ENCODE measurements at places on chromosomes 12 and 14. TPM values are rescaled to one million over a fixed set of nuclear protein-coding genes. Genes with fewer than 3 reads are reported as not detected.

- ATAC-seq, result no peak
Measured at GRCh38 chr12:13094367-13094766, 9.1 kb downstream of the GSG1 start.

GRCh38 chr14:23335623-23336022 lies 14.4 kb downstream of the PABPN1 start:
- ATAC-seq, result no peak

DNA sequence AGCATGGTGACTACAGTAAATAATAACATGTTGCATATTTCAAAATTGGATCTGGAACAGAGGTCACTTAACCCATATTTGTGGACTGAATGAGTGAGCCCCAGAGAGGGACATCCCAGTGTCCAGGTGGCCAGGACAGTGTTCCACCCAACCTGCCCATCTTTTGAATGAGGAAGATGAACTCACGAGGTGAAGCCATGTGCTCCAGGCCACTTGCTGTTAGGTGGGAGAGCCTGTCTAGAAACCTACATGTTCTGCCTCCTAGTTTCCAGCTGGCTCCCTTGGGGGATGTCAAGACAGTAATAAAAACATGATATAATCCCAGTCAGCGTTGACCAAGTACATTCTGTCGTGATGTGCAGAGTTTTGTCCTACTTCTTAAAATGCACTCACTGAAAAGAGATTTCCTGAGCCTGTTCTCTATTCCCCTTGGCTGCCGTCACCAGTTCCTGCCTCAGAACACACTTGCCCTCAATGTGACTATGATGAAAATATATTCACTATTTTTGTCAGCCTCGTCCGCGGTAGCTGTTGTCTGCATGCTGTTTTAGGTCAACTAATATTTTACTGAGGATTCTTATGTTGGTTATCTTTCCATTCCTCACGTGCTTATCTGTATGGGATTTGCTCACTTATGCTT lies 25.7 kb downstream of the TSPAN9 start:
- ATAC-seq, result no peak

GRCh38 chr14:20667957-20668356 lies 16.4 kb upstream of the RNASE4 start:
- ATAC-seq, result no peak

- no peak for ATAC-seq
Measured at GRCh38 chr14:58428118-58428683, 682 bp downstream of the KIAA0586 start.

GRCh38 chr12:113831016-113831415 lies 135.1 kb downstream of the RBM19 start:
- no peak for ATAC-seq

DNA sequence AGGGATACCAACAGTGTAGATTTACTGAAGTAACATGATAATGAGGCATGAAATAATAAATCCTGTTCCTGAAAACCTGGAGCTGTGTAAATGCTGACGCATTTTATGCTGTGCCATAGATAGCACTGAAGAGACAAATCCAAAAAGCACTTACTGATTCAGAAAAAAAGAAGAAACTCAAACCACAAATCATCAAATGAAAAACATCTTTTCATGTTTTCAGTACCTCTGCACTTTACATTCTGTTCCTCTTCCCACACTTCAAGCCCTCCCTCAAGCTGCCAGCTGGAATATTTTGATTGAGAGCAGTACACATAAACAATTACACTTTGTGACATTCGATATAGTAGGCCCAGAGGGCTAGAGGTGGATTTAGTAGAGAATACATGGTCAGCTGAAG lies 362.3 kb downstream of the NAV3 start:
- ATAC-seq, result no peak

DNA sequence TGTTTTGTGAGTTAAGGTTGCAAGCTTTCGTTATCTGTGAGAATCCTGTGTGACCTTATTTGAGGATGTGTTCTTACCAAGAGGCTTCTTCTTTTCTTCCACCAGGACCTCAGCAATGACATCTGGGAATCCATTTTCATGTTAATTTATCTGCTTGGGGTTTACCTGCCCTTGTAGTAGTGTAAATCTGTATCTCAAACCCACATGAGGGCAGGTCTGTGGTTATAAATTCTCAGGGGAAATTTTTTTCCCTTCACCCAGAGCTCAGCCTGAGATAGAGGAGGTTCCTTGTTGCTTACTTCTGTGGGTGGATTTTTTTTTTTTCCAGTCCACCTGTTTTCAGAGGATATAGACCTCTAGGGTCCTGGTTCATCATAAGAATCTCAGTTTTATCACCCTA lies 70.8 kb downstream of the AKAP6 start:
- ATAC-seq, result no peak

DNA sequence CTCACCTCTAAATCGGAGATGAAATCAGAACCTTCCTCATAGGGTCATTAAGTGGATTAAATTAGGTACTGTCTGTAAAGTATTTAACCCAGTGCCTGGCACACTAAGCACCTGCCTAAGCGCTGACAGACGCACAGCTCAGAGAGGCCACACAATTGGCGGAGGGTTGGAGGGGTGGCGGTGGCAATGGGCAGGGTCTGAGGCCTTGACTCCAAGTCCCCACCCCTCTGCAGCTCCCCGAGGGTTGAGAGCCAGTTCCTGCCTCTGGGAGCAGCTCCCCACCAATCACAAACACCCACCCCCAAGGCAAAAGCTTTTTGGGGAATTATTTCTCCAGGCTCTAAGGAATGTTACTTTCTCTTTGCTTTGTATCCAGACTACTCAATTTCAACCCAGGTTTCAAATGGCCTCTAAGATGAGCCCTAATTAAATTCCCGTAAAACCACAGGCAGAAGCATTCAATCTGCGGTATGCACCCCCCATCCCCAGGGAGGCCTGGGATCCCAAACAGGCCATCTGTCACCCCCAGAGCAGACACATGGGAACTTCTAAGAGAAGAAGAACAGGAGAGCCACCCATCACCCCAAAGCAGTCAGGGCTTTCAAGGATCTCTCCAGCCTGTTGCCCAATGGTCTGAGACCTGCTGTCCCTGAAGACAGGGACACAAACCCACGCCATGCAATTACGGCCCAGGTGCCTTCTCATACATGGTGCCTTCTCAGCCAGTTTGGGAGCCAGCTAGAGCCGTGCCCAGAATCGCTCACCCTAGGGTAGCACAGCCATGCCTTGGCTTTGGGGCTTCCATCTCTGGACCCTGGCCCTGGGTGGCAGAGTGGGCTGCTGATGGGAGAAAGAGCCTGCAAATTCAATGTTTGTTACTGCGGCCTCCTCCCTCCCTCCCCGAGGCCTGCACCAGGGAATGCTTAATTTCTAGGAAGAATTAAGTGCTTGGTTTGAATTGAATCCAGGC lies 66.1 kb downstream of the CHGA start:
- ATAC-seq, result no peak

GRCh38 chr12:62284749-62285148 lies 24.5 kb downstream of the USP15 start:
- no peak for ATAC-seq

DNA sequence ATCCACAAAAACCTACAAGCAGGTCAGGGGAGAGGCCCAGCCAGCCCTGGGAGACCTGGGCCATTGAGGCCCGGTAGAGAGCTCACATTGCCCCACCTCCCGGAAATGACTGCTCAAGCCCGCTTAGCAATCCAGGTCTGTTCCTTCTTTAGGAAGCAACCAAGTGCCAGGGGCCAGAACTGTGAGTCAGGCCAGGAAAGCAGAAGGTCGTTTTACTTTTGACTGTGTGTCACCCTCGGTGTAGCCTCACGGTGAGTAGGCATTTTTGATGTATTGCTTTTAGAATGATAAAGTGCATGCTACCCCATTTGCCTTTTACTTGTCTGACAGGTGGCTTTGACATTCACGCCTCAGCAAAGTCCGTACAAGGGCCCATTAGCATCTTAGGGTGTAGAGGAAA lies 25.4 kb upstream of the PWP1 start:
- ATAC-seq, result no peak

- no peak for ATAC-seq
Measured at GRCh38 chr12:96786791-96787190, 120.3 kb upstream of the NEDD1 start.

- ATAC-seq, result no peak
Measured at GRCh38 chr12:58860788-58861240, 59.5 kb downstream of the LRIG3 start.

DNA sequence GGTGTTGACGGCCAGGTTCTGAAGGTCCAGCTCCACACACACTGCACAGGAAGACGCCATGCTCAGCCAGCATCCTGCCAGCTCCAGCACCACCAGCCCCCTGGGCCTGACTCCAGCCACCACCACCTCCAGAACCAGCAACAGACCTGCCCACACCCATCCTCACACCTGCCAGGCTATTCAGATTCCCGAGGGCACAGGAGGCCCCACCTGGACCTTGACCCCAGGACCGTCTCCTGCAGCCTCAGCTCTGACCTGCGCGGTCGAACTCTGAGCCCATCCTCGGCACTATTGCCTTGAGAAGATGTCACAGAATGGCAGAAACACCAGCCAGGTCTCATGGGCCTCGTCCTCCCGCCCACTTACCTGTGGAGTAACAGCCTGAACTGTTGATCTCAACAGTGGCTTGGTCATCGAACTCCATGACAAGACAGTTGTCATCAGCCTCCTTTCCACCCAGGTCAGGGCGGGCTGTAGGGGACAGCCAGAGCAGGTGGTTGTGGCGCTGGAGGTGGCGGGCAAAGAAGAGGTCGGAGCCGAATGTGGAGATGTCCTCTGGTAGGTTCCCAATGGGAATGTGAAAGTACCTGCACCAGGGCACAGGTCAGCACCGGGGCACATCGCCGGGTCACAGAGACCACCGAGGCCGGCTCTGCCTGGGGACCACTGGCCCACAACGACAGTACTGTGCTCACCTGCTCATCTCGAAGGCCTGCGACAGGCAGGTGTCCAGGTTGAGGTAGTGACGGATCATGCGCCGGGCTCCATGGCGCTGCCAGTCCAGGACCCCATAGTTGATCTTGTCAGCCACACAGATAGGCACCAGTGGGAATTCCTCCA lies 23.5 kb downstream of the P2RX2 start:
- no peak for ATAC-seq

DNA sequence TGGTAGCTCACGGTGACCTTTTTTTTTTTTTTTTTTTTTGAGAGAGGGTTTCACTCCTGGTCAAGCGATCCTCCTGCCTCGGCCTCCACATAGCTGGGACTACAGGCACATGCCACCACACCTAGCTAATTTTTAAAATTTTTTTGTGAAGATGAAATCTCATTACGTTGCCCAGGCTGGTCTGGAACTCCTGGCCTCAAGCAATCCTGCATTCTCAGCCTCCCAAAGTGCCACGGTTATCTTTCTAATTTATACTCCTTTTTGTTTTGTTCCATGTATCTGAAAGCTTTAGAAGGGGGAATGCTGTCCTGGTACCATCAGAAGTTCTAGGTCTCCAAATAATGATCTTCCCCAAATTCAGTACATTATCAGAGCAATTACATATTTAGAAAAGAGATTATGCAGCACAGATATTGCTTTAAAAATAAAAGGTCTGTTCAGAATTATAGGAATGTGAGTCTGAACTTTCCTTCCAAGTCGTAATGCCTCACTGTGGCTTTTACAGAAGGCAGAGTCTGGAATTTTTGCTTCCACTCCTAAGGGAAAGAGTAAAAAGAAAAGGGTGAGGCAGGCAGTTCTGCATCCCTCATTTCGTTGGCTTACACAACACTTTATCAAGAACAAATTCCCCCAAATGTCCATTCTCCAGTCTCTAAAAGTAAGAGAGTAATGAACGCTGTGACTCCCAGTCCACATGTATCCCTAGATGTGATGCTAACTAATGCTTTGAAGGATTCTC lies 73.0 kb downstream of the GCH1 start:
- ATAC-seq, result no peak

- no peak for ATAC-seq
Measured at GRCh38 chr12:114163771-114164170, 197.6 kb upstream of the RBM19 start.

DNA sequence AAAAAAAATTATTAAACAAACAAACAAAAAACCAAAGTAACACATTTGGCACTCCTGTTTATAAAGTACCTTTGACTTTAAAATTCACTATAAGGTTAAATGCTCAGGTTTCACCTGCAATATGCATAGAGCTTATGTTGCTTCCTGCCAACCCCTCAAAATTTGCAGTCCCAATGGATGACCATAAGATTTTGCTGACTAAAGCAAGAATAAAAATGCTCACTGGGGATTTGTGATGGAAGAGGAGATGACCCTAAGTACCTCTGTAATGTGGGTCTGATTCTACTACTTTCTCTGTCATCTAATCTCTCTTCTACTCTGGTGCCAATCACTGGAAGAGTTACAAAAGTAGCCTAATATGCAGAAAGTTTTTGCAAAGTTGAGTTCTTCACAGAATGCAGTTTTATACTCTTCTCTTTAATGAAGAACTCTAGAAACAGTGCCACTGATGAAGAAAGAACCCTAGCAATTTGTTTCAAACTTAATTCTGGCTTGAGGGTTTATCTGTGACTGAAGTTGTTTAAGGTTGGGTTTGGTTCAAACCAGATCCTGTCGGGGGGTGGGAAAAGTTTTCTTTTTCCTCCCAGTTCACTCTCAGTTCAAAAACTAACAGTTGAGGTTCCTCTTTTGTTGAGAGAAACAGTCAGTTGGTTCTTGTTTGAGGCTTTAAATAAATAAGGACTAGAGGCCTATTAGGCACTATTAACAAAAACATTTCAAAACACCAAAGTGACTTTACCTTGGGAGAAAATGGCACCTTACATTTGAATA lies 10.9 kb downstream of the WASHC3 start:
- no peak for ATAC-seq

GRCh38 chr12:106288494-106289195 lies 13.9 kb upstream of the TCP11L2 start:
- no peak for ATAC-seq

DNA sequence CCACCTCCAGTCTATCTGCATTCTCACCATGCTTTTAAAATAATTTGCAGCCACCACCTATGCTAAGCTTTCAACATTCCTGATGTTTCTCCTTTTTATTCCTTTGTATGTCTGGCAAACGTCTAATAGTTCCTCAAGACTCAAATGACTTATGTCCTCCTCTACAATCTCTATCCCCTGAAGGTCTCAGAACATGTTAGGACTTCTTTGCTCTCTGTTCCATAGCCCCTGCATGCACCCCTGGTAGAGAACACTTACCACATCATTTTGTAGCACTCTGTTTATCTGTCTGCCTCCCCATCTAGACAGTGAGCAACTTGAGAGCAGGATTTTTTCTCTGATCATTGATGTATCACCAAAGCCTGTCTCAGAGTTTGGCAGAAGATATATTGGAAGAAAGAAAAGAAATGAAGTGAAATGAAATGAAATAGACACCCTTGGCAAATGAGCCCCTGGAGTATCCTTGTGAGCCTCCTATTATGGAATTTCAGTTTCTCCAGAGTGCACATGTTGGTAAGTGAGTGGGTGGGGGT lies 1231.2 kb upstream of the FLRT2 start:
- ATAC-seq, result no peak

- peak; percentile 63 for ATAC-seq
Measured at GRCh38 chr14:65229748-65230728, 127.7 kb upstream of the MAX start.

DDIT3 gene
- 35.7 TPM for total RNA-seq

GPR68 gene
- 10.3 TPM for total RNA-seq

ADCY4 gene
- 25.8 TPM for total RNA-seq

TMEM119 gene
- 2.3 TPM for total RNA-seq

CLEC9A gene
- not detected for total RNA-seq

PTMS gene
- total RNA-seq, result 310 TPM

KRT80 gene
- not detected for total RNA-seq

NTN4 gene
- 103 TPM for total RNA-seq

ASCL1 gene
- total RNA-seq, result not detected

AQP6 gene
- not detected for total RNA-seq

AMIGO2 gene
- total RNA-seq, result 3.8 TPM
